ENCODE measurements at places on chromosomes 4 and X. TPM values are rescaled to one million over a fixed set of nuclear protein-coding genes. Genes with fewer than 3 reads are reported as not detected.
A peak's percentile ranks its signal among the peaks of the same experiment; 100 is the strongest.

DNA sequence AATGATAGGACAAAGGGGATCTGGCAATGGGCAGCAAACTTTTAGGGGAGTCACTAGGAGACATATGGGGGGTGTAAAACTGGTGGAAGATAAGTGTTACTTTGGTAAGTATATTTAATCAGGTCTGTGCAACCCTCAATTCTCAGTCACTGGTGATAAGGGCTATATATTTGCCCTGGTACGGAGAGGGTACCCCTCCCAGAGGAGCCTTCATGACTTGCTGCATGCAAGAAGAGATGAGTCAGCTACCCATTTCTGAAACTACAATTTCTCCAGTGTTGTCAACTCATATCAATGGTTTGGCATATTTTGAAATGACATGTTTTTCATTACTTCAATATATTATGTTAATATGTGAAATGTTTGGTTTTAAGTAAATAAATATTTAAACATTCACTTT, 14.3 kb downstream of the SMARCAD1 start:
- no peak overlapping the region for H3K27ac ChIP-seq
- peaks cover 53% of the 10 kb centered on the region for H3K36me3 ChIP-seq
- H3K27me3 ChIP-seq, result no peaks in the 10 kb centered on the region
- DNase-seq, result no peak
- peaks cover 25% of the 10 kb centered on the region for H3K4me1 ChIP-seq

- no peaks in the 10 kb centered on the region for H3K4me1 ChIP-seq
- DNase-seq, result no peak
- H3K27ac ChIP-seq, result no peak overlapping the region
- no peak overlapping the region for H3K4me3 ChIP-seq
- no peaks in the 10 kb centered on the region for H3K36me3 ChIP-seq
Observed at GRCh38 chrX:88604433-88605221, 142.4 kb upstream of the CPXCR1 start.

GRCh38 chrX:86237482-86237881, 89.2 kb downstream of the DACH2 start:
- DNase-seq, result no peak
- H3K4me1 ChIP-seq, result no peaks in the 10 kb centered on the region
- no peaks in the 10 kb centered on the region for H3K27me3 ChIP-seq
- no peak overlapping the region for H3K4me3 ChIP-seq
- H3K27ac ChIP-seq, result no peak overlapping the region

GRCh38 chr4:47839259-47839658, 1.4 kb upstream of the CORIN start:
- peaks cover 34% of the 10 kb centered on the region for H3K36me3 ChIP-seq
- H3K4me3 ChIP-seq, result no peak overlapping the region
- no peaks in the 10 kb centered on the region for H3K27me3 ChIP-seq
- H3K4me1 ChIP-seq, result peaks cover 62% of the 10 kb centered on the region
- peak overlapping the region; percentile 57 for H3K27ac ChIP-seq
- DNase-seq, result peak; percentile 79

DNA sequence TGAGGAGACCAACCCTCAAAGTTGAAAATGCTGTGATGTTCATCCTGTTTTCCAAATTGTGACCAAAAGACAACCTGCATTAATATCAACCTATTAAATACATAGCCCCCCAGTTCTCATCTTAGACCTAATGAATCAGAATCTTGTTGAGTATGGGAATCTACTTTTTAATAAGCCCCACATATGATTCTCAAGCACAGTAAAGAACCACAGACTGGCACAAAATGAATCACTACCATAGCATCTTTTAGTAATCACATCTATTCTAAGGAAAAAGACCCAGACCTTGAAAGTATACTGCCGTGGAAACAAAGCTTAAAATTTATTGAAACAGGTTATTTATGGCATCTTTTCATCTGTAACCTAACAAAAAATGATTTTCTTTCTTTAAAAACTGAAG, 152.9 kb downstream of the STPG2 start:
- no peaks in the 10 kb centered on the region for H3K36me3 ChIP-seq
- H3K4me3 ChIP-seq, result no peak overlapping the region
- DNase-seq, result no peak
- H3K27me3 ChIP-seq, result no peaks in the 10 kb centered on the region
- H3K27ac ChIP-seq, result no peak overlapping the region

DNA sequence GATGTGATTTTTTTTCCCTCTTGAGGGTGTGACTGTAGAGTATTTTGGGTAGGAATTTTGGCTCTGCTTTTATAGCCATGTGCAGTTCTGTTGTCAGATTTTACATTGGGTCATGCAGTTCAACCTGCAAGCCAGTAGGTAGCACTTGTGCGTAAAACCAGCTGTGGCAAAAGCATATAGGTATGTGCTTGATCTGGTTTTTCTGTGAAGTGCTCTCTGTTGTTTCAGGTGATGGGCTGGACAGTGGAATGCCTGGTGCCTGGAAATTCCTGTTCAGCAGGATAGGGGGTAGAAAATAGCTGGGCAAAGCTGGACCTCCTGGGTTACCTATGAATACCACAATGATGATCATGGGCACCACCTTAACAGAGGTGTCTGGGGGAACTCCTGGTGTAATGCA, 584.2 kb upstream of the PCDH10 start:
- H3K4me1 ChIP-seq, result peaks cover 6% of the 10 kb centered on the region
- H3K27ac ChIP-seq, result no peak overlapping the region
- DNase-seq, result no peak

DNA sequence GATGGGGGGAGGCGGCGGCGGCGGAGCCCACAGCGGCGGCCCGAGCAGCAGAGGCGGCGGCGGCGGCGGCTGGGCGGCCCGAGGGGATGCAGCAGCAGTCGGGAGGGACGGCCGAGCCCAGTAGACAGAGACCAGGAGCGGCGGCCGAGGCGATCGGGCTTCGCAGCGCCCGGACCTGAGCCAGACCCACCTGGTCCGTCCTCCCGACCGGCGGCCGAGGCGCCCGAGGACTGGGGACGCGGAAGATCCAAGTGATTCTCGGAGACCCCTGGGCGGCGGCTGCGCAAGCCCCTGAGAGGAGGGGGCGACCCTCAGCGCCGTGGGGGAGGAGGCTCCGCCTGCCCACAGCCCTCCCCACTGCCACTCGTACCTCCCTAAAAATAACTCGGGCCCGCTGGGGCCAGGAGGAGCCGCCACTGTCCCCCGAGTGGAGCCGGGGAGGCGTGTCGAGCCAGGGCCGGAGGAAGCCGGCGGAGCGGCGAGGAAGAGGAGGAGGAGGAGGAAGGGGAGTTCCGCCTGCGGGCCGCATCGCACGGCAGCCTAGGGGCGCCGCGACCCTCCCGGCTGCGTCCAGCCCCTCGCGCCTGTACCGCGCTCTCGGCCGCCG, 608 bp downstream of the RAPGEF2 start:
- H3K4me3 ChIP-seq, result peak overlapping the region; percentile 90
- no peaks in the 10 kb centered on the region for H3K36me3 ChIP-seq
- no peak overlapping the region for H3K27ac ChIP-seq

DNA sequence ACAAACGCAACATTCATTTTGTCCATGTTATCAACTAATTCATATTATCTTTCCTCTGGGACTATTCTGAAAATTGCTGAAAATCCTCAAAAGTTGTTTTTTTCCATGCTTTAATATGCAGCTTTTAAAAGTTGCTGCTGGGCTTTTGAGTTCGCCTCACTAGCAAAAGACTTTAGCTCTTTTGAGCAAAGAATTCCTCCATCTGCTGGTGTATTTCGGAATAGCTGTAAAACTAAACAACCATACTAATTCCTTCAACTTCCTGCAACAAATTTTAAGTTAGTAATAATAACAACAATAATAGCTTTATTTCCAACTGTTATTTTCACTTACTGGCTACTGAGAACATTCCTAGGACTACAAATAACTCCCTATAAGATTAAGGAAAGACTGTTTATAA, 124.5 kb upstream of the PLAC1 start:
- peaks cover 3% of the 10 kb centered on the region for H3K36me3 ChIP-seq
- no peaks in the 10 kb centered on the region for H3K27me3 ChIP-seq
- H3K4me1 ChIP-seq, result no peaks in the 10 kb centered on the region
- no peak overlapping the region for H3K27ac ChIP-seq
- peak; percentile 57 for DNase-seq

DNA sequence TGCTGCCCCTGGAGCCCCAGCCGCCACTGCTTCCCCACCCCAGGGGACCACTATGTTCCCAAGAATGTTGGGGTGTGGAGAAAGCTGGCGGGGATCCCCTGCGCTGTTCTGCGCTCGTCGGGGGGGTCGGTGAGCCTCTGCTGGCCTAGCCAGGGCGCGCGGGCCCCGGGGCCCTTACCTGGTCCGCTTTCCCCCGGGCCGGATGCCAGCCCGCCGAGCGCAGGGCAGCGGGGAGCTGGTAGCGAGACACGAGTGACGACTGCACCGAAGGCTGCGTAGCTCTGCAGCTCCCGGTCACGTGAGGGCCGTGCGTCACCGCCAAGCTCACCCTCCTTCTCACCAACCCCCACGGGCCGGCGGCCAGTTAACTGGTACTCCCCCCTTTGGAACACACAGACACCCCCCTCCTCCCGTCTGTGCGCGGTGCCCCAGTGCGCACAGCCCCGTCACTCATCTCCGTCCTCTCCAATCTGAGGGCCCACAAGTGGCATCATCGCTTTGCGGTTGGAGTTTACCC, at the start of gene BEX1:
TSS of gene BEX1 (minus strand) at position 254 of the 517 bp plus-strand sequence. CDS start 897 bp downstream, outside the sequence.
- no peaks in the 10 kb centered on the region for H3K36me3 ChIP-seq

DNA sequence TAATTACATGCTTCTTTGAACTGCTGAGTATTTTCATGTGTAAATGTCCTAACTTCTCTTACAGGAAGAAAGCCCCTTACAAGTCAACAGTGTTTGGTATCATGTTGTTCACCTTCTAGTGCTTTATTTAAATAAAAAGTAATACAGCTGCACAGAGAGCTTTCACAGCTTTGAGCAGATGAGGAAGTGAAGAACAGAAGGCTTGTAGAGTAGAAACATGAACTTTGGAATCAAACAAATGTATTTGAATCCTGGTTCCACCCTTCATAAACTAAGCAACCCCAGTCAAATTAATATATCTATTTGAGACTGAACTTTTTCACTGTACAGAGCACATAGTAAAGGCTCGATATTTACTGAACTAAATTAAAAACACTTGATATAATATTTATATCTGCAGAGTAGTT, 120.5 kb downstream of the CAMK2D start:
- H3K36me3 ChIP-seq, result no peaks in the 10 kb centered on the region
- DNase-seq, result peak; percentile 89
- H3K4me3 ChIP-seq, result peak overlapping the region; percentile 31

- no peaks in the 10 kb centered on the region for H3K27me3 ChIP-seq
- H3K4me3 ChIP-seq, result no peak overlapping the region
- no peak overlapping the region for H3K27ac ChIP-seq
Observed at GRCh38 chr4:23750125-23750524, 139.7 kb downstream of the PPARGC1A start.

- no peak overlapping the region for H3K27ac ChIP-seq
- peaks cover 8% of the 10 kb centered on the region for H3K4me1 ChIP-seq
- H3K27me3 ChIP-seq, result no peaks in the 10 kb centered on the region
- no peak for DNase-seq
- no peak overlapping the region for H3K4me3 ChIP-seq
Observed at GRCh38 chr4:52566136-52567031, 92.7 kb downstream of the USP46 start.

DNA sequence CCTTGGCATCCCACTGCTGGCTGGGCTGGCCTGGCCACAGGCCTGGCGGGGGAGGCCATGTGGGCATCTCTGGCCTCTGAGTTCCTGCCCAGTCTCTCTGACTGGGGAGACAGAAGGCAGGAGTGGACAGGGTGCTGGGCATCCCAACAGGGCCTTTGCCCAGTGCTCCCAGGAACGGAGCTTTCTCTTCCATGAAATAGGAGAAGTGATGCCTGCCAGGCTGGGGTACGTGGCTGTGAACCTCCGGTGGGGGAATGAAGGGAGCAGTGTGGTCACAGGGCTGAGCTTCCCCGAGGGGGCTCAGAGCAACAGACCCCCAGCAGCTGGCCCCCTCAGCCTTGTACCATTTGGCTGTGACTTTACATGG, 40.4 kb upstream of the HMX1 start:
- no peaks in the 10 kb centered on the region for H3K4me1 ChIP-seq
- H3K27ac ChIP-seq, result no peak overlapping the region
- no peak overlapping the region for H3K4me3 ChIP-seq
- DNase-seq, result no peak

DNA sequence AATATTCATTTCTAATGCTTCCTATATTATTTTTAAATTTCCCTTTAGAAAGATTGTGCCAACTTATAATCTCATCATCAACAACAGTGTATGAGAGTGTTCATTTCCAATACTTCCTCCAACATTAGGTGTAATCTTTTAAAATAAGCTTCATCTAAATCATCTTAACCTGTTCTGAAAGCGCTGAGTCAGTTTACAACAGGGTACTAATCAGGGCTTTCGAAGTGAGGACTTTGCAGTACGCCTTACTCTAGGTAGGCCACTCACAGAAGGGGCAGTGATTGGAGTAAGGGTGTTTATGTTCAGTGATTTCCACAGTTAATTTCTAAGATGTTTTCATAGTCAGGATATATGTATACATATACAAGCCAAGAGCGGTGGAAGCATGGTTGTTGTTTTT, 87.9 kb downstream of the FRAS1 start:
- no peaks in the 10 kb centered on the region for H3K4me1 ChIP-seq
- no peaks in the 10 kb centered on the region for H3K36me3 ChIP-seq
- H3K4me3 ChIP-seq, result no peak overlapping the region

- peaks cover 28% of the 10 kb centered on the region for H3K4me1 ChIP-seq
- H3K27ac ChIP-seq, result no peak overlapping the region
- no peak for DNase-seq
- H3K27me3 ChIP-seq, result no peaks in the 10 kb centered on the region
Observed at GRCh38 chr4:7050481-7051143, 7.4 kb downstream of the TADA2B start.

DNA sequence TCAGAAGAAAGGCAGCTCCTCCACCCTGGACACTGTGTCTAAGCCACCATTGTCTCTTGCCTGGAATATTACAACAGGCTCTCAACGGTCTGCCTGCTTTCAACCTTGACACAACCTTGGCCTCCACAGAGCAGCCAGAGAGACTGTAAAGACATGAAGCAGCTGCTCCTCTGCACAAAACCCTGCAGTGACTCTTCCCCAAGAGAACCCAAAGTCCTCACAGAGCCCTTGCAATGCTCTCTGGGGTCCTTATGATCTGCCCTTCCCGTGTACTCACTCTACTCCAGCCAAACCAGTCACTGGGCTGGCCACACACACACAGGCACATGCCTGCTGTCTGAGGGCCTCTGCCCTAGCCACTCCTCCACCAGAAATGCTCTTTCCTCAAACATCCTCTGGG, 75.9 kb upstream of the CPEB2 start:
- no peaks in the 10 kb centered on the region for H3K36me3 ChIP-seq
- DNase-seq, result no peak
- no peak overlapping the region for H3K27ac ChIP-seq
- no peak overlapping the region for H3K4me3 ChIP-seq
- H3K4me1 ChIP-seq, result no peaks in the 10 kb centered on the region
- no peaks in the 10 kb centered on the region for H3K27me3 ChIP-seq

DNA sequence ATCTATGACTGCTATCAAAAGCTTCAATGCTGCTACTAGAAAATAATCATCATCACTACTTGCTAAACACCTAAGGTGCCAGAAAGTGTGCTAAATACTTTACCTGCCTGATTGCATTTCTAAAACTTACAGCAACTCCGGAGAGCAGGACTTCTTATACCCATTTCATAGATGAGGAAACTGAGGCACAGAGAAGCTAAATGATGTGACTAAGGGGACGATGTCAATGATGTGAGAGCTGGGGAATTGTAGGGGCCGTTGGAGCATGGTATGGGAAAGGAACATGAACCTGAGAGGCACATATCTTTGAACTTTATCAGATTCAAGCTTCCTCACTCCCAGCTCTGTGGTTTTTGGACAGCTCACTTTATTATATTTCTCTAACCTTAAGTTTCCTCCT, 38.7 kb downstream of the CCKAR start:
- H3K36me3 ChIP-seq, result no peaks in the 10 kb centered on the region
- no peak overlapping the region for H3K4me3 ChIP-seq
- DNase-seq, result no peak
- H3K27me3 ChIP-seq, result no peaks in the 10 kb centered on the region

Gene SSX4
- total RNA-seq, result not detected

Gene NAA11
- total RNA-seq, result not detected

Gene ARMCX4
- 0.94 TPM for total RNA-seq

Gene DMD
- not detected for total RNA-seq

Gene ZAR1
- not detected for total RNA-seq

Gene SPANXA1
- total RNA-seq, result not detected

Gene RRH
- not detected for total RNA-seq
